ENCODE measurements at places on chromosomes 1 and 21.

GRCh38 chr21:29350246-29350779, 51.6 kb downstream of the BACH1 start:
- no peak for DNase-seq

GRCh38 chr1:40732756-40733301, 41.3 kb downstream of the NFYC start:
- no peak for DNase-seq

- DNase-seq: no peak
These were observed 26.8 kb upstream of the RASAL2 start for GRCh38 chr1:178066908-178067614.

DNA sequence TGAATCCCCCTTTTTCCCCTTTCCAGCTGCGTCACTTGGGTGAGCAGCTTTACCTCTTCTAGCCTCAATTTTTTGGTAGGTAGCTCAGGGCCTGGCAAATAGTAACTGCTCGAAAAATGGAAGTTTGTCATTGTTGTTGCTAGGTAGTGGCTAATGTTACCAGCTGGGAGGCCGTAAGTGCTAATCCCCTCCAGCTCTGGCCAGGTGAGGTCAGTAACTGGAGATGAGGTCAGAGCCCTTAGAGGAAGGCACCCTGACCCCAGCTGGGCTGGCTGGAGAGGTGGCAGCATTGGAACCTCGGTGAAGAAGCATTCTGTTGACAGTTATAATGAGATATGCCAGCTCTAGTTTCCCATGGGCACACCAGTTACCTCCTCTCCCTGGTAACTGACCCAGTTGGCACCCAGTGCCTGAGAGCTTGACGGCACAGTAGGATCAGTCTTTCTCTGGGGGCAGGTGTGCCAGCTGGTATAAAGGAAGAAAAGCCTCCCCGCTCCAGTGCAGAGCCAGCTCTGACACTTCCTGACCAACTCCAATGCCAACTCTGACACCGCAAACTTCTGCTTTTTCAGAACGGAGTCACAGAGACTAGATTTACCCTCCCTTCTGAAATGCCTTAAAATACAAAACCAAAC, 35.0 kb upstream of the SLC2A1 start:
- no peak for DNase-seq

- no peak for DNase-seq
These were observed 4.5 kb downstream of the FBXO2 start for GRCh38 chr1:11649624-11650330.

GRCh38 chr1:40314721-40315238, 2.3 kb downstream of the COL9A2 start:
- DNase-seq: no peak

GRCh38 chr1:162292422-162292849, 84.2 kb downstream of the SPATA46 start:
- DNase-seq: no peak

DNA sequence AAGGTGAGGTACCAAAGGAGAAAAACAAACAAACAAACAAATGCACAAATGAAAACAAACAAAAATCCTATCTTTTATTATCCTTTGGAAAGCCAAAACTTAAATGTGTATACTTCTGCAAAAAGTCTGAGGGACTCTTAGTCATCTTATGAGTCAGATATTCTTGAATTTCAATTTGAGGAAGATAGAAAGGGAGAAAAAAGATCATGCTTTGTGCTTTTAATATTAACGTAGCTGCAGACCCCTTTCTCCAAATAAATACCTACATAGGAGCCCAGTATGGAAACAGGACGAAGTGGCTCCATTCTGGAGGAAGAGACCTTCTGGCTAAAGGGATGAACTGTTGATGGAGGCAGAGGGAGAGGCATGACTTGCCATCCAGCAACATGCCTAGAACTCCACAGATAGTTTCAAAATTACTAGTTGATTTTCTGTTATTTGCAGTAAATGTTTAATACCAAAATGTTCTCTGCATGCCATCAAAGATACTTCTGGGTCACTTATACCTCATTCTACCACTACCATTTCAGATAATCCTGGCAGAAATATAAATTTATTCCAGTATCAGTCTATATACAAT, 25.4 kb downstream of the NUP210L start:
- DNase-seq: no peak

DNA sequence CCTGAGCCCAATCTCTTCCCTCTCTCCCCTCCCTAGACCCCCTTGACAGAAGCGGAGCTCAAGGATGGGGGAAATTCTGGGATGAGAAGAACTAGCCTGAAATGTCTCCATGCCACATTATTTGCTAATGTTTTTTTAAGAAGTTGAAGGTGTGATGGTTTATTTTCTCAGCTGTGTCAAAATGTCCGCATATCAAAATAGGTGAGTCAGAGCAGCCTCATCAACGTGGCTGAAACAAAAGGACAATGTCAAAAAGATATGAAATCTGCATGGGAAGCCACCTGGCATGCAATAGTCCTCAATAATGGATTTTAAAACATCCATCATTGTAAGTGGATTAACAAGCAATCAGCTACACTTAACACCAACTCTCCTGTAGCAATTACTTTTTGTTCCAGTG, 101.4 kb downstream of the BEND5 start:
- DNase-seq: no peak

GRCh38 chr1:39575191-39576015, 1.2 kb downstream of the PABPC4 start:
- DNase-seq: peak; percentile 20

GRCh38 chr1:26370591-26371382, 1.8 kb downstream of the ZNF683 start:
- DNase-seq: no peak

GRCh38 chr1:10965546-10966226, 46.8 kb upstream of the TARDBP start:
- DNase-seq: no peak

DNA sequence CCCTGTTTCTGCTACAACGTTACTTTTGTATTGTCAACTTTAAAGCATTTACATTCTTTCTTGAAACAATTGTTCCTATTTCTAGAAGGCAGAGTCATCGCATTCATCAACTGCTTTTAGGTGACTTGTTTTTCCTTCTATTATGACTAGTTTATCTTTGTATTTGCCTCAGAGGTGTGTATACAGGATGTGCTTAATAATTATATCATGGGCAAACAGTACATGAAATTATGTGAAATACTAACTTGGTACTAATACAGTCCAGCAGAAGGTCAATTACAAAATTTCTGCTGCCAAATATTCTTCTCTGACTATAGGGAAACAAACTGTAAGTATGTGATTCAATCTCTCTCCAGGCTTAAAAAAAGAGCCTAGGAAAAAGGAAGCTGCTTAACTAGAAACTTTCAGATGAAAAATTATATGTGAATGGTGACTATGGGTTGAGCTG, 101.6 kb downstream of the C4BPA start:
- DNase-seq: no peak

GRCh38 chr1:112878321-112878720, 77.7 kb downstream of the SLC16A1 start:
- no peak for DNase-seq

DNA sequence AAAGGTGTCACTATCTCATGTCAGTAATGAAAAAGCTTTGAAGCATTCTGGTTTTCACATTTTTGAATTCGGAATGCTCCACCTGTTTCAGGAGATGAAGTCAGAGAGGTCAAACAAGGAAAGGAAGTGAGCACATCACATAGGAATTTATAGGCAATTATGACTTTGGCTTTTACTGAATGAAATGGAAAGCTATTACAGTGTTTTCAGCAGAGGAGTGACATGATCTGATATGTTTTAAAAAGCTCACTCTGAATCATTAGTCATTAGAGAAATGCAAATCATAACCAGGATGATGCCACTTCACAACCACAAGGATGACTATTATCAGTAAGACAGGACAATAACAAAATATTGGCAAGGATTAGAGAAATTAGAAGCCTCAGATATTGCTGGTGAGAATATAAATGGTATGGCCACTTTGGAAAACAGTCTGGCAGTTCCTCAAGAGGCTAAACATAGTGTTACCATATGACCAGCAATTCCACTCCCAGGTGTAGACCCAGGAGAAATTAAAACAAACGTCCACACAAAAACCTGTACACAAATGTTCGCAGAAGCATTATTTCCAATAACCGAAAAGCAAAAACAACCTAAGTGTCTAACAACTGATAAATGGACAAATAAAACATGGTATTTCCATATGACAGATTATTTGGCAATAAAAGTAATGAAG, 7.5 kb downstream of the TAF1A start:
- no peak for DNase-seq

DNA sequence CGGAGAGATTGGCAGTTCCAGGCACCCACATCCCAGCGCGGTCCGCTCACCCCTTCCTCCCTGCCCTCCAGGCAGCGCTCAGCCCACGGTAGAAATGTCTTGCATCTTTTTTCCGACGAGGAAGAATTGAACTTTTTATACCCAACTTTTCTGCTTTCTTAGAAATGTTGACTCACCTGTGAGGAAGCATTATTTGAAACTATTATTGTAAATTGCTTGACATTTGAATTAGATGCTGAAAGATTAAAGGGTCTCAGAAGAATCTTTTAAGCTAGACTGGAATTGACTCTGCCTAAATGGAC, 912 bp upstream of the SIPA1L2 start:
- DNase-seq: no peak

DNA sequence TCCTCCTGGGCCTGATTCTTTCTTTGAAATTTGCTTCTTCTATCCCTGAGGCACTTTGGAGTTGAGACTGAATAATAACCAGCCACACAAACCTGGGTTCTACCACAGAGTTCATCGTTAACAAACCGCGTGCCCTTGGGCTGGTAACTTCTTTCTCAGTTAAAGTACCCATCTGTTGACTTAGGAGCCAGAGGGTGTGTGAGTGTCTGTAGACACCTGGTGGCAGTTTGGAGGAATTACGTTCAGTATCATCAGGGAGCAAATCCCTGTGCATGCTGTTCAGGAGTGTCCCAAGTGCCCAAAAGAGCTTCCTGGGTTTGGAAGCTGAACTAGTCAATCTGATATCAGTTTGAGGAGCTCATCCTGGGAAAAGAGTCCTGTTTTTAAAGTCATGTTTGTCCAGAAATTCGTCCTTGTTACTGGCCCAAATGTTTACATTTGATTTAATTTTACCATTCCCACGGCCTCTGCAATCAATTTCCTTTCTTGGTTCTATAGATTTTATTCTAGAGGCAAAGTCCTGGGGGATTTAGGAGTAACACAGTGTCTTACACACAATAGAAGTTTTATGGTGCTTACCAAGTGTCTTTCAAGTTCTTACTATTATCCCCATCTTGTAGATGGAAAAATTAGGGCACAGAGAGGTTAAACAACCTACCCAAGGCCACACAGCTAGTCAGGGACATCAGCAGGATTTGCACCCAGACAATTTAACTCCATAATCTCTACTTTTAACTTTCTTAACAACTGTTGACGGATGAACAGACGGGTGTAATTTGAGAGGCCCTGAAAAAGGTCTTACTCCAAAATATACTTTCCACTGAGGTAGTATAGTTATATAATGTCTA, 26.7 kb upstream of the RPTN start:
- DNase-seq: no peak

DNA sequence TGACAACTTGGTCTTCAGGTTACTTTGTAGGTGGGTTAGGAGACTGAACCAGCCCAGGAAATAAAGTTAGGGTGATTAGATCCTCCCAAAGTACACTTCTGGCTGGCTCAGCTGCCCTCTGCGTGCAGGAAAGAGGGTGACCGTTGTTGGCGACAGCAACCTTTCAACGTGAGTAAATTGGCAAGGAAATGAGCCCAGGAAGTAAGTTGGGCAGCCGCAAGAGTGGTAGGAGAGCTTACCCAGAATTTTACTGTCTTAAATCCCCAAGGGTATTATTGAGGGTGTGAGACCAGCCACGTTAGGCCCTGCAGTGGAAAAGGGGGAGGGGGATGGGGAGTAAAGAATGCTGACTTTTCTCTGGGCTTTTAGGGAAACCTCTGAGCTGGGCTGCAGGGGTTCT, 1.6 kb downstream of the TENT5C start:
- peak; percentile 20 for DNase-seq

DNA sequence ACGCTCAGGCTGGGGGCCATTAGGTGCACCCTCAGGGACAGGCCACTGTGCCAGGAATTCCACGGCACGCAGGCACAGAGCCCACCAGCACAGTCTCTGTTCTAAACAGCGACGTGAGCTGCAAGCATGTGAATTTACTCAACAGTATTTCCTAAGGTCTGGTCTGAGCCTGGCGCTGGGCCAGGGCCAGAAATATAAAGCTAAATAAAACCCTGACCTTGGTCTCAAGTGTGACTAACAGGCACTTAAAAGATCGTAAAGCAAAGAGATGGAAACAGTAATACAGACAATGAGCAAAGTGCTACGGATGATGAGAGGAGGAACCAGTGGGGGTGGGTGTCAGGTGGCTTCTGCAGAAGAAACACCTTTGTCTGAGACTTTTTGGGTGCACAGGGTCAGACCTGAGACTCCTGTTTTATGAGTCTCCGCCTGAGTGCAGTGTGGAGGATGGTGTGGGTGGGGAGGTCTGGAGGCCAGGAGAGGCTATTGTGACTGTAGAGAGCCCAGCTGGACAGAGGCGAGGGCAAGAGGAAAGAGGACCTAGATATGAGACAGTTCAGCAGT, 53.4 kb upstream of the EDN2 start:
- no peak for DNase-seq

DNA sequence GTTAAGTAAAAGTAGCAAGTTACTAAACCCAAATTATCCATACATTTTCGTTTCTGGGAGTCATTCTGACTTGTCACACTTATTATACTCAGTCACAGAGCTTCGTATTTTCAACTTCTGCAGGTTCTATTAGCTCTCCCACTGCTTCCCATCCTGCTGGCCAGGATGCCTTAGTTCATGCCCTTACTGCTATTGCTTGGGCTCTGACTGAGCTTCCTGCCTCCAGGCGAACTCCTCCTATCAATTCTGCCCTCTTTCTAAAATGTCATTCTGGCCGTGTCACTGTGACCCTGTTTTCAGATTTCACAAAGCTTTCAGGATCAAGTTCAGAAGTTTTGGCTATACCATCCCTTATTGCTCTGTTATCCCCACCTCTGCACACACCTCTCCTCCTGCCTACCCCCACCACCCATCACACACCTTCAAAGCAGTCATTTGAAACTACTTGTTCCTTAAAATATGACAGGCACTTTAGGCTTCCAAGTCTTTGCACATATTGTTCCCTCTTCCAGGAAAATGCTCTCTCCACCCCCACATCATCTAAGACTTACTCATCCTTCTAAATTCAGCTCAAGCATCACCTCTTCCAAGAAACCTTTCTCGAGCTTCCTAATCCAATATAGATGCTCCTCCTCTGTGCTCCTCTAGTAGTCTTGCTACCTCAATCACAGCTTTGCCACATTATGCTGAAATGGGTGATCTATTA, 278.0 kb downstream of the BRINP2 start:
- no peak for DNase-seq

GRCh38 chr1:26452459-26453183, 19.6 kb upstream of the HMGN2 start:
- DNase-seq: no peak

DNA sequence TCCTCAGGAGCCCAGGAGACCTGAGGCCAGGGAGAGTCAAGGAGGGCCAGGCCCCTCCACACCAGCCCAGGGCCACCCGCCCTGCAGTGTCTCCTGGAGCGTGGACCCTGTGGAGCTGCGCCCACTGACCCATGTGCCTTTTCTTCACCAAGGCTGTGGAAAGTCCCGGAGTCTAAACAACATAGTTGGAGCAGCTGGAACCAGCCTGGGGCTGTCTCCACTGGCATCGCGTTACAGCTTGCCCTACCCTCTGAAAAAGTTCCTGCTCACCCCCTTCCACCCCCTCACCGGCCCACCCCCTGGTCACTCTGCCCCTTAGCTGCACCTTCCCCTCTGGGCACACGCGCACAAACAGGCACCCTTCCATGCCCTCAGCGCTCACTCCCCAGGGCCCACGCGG, 18.3 kb downstream of the KCNC4 start:
- DNase-seq: no peak
